Endodermal cell (in vitro differentiated cells): ENCODE measurements at places on chromosomes 1 and 21.
A peak's percentile ranks its signal among the peaks of the same experiment; 100 is the strongest.

DNA sequence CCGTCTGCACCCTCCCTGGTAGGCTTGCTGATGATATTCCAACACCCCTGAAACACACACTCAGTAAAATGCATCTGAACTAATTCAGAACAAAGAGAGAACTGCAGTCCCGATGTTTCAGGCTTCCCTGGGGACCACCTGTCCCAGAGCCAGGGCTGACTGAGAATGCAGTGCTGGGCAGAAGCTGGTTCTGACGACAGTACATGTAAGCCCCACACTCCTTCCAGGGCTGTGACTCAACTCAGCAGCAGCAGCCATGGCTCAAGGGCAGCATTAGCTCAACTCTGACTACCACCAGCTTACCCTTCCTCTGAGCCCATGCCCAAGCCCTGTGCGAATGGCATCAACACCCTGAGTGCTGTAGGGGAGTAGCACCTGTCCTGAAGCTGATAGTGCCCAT is 56.4 kb upstream of the SIPA1L2 start:
- DNase-seq = no peak

- no peak for DNase-seq
Measured at GRCh38 chr1:192592981-192593708, 17.6 kb downstream of the RGS1 start.

- DNase-seq = peak; percentile 99
Measured at GRCh38 chr1:53470155-53470554, 11.0 kb downstream of the DMRTB1 start.

DNA sequence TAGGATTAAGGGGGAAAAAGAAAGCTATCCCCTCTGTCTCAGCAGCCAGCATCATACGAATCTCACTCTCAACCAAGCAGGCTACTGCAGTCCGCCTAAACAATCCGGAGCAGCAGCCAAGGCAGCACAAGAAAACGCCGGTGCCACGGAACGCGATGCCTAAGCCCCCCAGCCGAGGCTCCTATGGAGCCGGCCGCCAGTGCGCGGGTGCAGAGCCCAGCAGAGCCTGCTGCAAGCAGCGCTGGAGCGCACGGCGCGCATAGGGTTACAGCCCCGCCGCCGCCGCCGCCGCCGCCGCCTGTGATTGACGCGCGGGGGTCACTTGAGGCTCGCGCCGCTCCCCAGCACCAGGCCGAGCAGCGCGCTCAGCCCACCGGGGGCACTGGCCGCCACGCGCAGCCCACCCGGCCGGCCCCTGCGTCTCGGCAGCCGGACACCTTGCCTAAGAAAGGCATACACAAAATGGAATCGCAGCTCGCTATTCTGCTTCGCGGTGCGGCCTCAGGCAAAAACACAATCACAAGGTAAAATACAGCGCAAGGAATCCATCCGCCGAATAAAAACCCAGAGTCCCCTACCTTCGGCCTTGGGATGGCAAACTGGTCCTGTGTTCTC is 780 bp downstream of the HIVEP3 start:
- peak; percentile 77 for DNase-seq

GRCh38 chr1:113858982-113859381 is 12.5 kb downstream of the PTPN22 start:
- no peak for DNase-seq

DNA sequence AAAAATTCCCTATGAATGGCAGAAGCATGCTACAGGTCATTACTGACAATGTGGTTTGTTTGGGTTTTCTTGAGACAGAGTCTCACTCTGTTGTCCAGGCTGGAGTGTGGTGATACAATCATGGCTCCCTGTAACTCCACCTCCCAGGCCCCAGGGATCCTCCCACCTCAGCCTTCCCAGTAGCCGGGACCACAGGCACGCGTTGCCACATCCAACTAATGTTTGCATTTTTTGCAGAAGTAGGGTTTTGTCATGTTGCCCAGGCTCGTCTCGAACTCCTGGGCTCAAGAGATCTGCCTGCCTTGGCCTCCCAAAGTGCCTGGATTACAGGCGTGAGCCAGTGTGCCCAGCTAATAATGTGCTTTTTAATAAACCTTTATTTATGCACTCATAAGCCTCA is 259.1 kb downstream of the NFIA start:
- no peak for DNase-seq

DNA sequence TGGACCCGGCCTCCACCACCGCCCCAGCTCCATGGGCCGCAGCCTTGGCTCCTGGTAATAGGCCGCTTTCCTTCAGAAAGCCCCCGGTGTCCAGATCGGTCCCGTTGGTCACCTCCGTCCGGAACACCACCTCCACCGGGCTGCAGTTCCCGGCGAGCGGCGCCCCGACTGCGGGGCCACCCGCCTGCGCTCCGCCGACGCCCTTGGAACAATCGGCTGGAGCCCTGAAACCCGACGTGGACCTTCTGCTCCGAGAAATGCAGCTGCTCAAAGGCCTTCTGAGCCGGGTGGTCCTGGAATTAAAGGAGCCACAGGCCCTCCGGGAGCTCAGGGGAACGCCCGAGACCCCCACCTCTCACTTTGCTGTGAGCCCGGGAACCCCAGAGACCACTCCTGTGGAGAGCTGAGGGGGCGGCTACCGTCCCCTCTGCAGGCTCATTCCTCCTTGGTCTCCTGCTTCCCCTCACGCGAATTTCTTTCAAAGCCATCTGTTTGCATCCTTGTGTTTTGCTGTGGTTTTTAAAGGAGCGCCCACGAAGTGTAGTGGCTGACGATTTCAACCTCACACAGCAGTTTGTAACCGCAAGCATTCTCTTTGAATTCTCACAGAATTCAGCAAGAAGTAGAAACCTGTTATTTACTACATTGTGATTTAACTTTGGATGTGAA is 6.0 kb downstream of the FCRLB start:
- DNase-seq = no peak

DNA sequence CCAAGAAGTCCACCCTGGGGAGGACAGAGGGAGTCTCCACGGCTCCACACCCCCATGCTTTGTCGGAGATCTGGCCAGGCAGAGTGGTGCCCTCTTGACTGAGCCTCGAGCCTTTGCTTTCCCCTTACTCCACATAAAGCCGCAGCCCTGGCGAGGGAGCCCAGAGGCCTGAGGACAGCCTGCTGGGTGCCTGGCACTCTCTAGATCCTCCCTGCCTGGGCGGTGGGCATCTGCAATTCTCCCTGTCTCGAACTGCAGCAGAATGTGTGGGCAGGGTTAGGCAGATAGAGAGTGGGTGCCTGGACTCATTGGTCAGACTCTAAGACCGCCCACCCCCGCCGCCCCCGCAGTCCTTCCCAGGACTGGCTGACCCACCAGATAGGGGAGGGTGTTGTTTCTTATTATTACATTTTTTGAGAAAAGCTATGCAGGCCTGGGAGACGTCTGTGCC is 13.9 kb downstream of the EPHX1 start:
- no peak for DNase-seq

DNA sequence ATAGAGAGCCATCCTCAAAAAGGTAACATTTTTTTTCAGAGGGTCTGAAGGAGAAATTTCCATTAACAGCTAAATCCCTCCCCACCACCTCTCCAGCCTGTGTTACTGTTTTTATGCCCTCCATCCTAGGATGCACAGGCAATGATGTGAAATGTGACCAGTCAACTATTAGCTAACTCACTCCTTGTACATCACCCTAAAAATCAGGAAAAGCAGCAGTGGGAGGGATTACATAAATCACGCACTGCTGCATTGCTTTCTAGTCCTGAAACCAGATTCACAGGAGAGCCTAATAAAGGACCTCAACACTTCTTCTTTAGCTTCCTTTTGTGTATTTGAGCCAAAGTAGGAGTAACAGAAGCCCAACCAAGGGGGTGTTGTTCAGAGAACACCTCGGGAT is 66.3 kb downstream of the LMO4 start:
- DNase-seq = no peak

DNA sequence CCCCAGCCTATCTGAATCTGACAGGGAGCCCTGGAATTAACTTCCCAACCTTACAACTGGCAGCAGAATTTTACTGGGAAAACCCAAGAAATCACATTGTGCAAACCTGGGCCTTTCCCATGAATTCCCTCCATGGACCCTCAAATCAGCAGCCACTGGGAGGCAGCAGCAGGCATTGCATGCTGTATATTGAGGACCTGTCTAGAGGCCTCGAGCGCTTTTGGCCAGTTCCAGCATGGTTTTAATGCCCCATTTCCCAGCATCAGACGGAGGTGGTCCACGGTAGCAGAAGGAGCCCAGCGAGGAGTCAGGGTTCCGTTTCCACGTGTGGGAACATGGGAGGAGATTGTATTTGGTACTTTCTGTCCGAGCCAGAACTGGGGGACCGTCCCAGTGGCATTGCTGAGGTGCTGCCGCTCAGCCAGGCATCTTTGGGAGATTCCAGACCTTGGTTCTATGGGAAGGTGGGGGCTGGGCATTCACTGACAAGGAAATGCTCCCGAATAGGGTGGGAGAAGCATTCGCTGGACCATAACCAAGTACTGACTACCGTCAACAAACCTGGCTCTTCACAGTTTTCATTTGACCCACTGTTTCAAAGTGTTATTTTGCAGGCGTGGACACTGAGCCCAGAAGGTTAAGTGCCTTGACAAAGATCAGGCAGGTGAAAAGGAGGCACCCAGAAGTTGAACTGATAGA is 15.9 kb downstream of the BMP8A start:
- peak; percentile 81 for DNase-seq

GRCh38 chr1:1247341-1247913 is 905 bp upstream of the C1QTNF12 start:
- no peak for DNase-seq

- no peak for DNase-seq
Measured at GRCh38 chr1:204031098-204031710, 41.7 kb upstream of the SOX13 start.

DNA sequence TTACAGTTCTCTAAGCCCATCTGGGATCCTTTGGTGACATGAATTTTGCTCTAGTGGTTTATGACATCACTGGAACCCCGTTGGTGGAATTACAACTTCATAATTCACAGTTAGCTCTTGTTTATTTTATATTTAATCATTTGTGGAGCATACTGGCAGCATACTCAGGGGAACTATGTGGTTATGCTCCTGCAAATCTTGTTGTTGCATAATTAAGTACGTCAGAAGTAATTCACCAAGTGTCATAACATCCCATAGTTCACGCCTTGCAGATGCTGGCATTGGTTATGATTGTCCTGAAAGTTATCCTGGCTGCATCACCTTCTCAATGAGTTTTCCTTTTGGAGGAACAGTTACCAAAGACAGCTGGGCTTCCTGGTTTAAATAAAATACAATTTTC is 16.5 kb downstream of the PRRX1 start:
- DNase-seq = no peak

DNA sequence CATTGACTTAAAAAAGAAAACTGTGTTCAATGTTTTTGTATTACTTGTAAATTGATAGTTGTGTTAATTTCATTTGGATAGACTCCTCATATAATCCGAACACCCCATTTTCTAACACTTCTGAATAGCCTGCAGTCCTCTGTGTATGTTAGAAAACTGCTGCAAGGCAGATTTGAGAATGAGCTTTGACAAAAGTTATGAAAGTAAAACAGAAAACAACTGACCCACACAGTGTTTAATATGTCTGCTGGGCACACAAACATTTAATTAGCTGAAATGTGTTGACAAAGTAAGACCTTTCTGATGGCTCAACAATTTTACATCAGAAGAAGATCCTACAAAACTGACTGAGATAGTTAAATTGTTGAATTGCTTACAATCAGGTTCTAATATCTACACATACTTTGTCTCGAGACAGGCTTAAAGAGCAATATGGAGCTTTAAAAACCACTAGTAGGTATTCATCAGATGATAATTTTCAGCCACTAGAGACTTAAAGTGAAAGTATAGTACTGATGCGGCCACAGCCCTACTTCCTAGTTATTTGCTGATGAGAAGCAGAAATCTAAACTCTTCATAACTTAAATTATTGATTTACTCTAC is 40.0 kb upstream of the PRMT6 start:
- no peak for DNase-seq

DNA sequence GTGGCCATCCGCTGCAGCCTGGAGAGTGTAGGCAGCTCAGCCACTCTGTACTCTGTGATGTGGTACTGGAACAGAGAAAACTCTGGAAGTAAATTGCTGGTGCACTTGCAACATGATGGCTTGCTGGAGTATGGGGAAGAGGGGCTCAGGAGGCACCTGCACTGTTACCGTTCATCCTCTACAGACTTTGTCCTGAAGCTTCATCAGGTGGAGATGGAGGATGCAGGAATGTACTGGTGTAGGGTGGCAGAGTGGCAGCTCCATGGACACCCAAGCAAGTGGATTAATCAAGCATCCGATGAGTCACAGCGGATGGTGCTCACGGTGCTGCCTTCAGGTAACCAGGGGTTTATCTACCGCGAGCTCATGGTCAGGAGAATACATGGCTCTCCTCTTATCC is 24.0 kb downstream of the CD101 start:
- no peak for DNase-seq

DNA sequence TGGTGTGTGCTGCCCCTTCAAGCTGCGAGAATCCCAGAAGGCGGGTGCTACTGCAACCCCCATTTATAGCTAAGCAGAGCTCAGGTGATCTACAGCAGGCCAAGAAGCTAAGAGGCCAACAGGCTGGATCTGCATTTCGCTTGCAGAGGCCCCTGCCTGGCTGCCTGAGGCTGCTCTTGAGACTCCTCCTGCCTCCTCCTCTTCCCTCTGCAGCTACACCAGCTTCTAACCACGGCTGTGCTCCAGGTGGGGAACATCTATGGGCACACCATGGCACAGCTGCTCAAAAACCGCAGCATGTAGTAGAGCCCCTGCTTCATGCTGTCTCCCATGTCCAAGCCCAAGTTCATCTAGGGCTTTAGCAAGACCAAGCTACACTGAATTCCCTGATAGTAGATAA is 72.9 kb upstream of the ZNF678 start:
- no peak for DNase-seq

GRCh38 chr1:116375148-116375886 is 2.3 kb downstream of the ATP1A1 start:
- DNase-seq = no peak

DNA sequence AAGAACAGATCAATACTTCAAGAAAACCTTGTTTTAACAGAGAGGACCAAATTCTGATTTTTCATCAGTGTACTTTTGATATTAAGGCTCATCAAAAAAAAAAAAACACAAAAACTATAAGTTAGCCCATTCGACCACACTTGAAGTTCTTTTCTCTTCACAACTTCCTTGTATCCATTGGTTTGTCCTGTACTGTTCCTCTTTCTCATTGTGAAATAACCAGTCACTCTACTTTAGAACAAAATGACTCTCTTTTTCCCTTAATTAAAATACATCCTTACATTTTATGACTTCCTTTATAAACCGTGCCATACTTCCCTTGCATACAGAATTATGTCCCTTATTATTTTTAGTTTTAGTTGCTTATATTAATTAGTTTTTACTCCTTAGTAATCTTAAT is 8.4 kb downstream of the QSOX1 start:
- no peak for DNase-seq

DNA sequence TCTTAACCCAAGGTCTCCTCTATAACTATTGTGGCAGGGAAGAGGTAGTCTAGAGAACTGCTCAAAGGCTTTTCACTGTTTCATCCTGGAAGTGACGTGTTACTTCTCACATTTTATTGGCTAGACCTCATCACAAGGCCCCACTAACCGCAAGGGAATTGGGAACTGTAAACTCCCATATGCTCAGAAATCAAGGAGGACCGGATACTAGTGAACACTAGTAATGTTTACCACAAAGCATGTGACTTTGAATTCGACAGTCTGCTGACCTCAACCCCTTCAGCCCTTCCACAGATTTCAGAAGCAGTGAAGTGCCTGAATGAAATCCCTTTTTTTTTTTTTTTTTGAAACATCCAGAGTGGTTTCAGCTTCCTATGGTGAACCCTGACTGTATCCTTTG is 3.4 kb upstream of the EEIG2 start:
- DNase-seq = no peak

GRCh38 chr1:10438677-10439163 is 8.5 kb downstream of the CENPS start:
- no peak for DNase-seq
